ENCODE measurements at places on chromosomes 7 and 10.

GRCh38 chr7:35891004-35891830 is 90.4 kb downstream of the SEPTIN7 start:
- no peak for DNase-seq

GRCh38 chr7:116030651-116031276 is at the start of gene TFEC:
TFEC (minus strand) TSS chr7:116030763; CDS start chr7:115984441, 46,322 bp downstream.
- no peak for DNase-seq

- peak; percentile 69 for DNase-seq
Measured at GRCh38 chr10:75042292-75042974, 69.0 kb upstream of the SAMD8 start.

DNA sequence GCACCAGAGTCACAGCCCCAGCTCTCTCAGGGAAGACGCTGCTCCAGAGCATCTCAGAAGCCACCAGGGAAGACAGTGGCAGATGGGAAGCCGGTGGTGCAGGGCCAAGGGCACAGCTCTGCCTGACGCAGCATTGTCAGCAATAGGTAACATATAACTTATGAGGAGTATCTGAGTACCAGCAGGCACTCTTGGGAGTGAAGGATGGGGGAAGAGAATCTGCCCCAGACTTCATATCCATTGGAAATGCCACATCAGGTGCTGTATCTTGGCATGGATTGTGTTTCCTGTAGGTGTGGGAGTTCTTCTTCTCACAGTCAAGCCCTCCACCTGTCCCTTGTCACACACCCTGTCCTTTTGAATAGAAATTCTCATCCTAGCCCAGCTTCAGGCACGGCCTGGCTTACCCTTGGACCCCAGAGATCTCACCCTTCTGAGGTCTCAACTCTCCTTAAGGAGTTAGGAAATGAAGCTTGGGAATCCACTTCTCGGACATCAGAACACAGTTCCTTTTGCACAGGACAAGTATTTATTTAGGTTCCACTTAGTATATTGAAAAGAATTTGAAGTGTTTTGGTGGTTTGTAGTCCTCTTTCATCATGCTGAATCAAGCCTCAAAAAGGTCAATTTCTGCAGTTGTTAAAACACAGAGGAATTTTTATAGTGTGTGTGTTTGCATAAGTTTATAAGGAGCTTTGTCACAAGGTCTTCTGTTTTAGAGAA is 9.9 kb downstream of the EPDR1 start:
- DNase-seq = no peak

DNA sequence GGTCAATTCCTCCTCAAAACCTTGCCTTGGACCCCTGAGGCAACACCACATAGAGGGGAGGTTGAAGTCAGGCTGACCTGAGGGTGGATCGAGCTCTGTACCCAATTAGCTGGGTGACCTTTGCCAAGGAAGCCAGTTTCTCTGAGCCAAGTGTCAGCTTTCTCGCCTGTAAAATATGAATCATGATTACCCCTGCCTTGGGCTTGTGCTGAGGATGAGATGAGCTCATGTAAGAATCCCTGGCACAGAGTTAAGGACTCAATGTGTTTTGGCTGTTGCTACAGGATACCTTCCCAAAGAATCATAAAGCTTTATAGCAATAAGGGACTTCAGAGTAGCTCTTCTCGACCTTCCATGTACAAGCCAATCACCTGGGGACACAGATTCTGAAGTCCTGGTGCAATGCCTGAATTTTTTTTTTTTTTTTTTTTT is 43.5 kb upstream of the CACUL1 start:
- no peak for DNase-seq

GRCh38 chr10:44004913-44005787 is 356.5 kb upstream of the ZNF32 start:
- no peak for DNase-seq

GRCh38 chr7:135414850-135415439 is 95.0 kb downstream of the CNOT4 start:
- peak; percentile 32 for DNase-seq

DNA sequence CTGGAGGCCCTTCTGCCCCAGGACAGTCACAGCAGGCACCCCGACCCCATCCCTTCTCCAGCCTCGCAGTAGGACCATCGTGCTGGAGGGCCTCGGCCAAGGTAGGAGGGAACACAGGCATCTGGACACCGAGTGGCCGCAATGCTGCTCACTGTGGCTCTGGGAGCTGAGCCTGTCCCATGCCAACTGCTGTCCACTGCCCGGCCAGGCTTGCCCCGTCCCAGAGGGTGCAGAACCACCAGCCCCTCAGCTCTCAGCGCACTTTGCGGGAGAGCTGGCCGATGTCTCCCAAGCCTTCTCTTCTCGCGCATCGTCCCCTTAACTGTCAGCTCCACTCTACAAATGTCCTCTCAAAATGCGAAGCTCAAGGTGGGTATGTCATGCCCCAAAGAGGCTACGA is 197.2 kb downstream of the PTPRN2 start:
- no peak for DNase-seq

- DNase-seq = no peak
Measured at GRCh38 chr7:7236041-7236440, 53.7 kb downstream of the C1GALT1 start.

DNA sequence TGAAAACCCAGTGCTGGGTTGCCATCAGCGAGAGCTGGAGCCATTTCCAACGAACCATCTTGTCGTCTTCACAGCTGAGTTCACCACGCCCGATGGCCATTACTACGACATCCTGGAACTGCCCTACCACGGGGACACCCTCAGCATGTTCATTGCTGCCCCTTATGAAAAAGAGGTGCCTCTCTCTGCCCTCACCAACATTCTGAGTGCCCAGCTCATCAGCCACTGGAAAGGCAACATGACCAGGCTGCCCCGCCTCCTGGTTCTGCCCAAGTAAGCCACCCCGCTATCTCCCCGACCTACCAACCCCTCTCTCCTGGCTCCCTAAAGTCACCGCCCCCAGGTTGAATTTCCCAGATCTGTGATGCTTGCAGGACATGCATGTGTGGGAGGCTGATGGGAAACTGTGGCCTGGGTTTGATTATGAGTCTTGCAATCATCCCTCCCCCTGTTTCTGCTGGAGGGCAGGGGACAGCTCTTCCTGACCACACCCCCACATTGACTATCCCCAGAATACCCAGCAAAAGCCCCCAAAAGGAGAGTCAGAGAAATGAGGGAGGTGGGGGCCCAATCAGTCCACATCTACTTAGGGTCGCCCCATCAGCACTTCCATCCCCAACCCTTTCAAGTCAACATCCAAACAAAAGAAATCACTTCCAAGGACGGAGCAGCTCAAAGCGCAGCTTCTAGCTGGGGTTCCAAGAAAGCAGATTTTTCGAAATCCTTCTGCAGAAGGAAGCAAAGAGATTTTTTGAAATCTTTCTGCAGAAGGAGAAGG is 6.9 kb downstream of the SERPINE1 start:
- DNase-seq = no peak

DNA sequence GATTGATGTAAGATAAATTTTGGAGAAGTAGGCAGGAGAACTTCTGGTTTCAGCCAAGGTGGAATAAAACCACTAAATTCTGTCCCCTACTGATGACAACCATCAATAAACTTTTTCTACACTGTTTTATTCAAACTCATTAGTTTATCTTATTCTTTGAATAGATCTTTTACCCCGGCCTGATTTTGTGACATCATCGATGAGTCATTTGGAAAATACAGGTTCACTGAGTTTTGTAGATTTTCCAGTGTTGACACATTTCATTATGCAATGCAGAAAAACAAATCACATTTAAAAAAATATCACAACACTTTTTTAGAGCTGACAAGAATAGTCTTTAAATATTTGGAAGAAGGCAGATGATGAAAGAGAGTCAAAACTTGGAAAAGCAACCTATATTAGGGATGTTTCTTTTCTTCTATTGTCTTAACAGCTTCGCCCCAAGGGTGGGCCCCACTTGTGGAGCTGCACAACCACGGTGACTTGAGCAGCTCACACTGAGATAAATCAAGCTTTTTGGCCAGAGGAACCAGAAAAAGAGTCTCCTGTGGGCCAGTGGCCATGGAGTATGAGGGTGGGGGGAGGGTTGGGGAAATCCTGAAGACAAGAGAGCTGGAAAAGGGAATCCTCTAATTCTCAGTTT is 112.8 kb downstream of the PTEN start:
- DNase-seq = peak; percentile 11

Measured in activated CD4-positive, alpha-beta T cell treated with anti-CD3 and anti-CD28 coated beads, Interleukin-10, Interleukin-2, amounts not matched to agents 100 ng/mL and 50 ng/mL, durations not matched to agents 16 hours and 8 hours (primary cell).